SHP77 (cell line): ENCODE measurements at places on chromosomes 2 and 18.

GRCh38 chr2:25853038-25853638, 25.1 kb downstream of the ASXL2 start:
- DNase-seq = no peak

- no peak for DNase-seq
Measured at GRCh38 chr2:28433215-28433614, 40.6 kb downstream of the FOSL2 start.

DNA sequence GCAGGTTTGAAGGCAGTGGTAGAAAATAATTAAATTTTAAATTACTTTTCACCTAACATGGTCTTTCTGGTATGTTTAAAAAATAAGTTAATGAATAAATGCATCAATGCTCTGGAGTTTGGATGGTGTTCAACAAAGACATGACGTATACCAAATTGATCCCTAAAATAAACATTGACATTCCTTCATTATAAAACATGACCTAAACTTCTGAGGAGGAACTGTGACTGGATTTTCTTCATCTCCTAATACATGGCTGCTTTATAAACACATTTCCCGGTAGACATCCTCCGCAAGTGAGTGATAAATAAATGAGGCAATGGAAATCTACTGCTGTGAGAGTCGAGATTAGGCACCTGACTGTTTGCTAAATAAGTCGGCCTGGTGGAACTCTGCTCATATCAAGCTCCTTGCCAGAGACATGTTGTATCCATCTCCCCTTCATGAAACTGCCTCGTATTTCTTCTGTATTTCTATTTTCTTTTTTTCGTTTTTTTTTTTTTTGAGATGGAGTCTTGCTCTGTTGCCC, 362.3 kb downstream of the RNF144A start:
- no peak for DNase-seq

DNA sequence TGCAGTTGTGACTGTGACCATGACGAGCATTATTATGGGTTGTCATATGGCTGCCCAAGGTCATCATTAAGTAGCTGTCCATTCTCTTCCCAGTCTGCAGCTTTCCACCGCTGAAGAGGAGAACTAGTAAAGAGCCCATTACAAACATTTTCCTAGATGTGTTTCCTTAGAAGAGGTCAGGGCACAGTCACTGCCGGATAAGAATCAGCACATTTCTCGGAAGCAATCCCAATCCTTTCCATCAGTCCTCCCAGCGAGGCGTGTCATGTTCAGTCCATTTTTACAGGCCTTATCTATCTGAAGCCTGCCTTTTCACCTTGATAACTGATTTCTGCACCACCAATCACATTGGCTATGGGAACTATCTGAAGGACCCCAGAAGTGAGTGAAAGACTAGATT, 319.9 kb upstream of the SLC14A2 start:
- DNase-seq = no peak

DNA sequence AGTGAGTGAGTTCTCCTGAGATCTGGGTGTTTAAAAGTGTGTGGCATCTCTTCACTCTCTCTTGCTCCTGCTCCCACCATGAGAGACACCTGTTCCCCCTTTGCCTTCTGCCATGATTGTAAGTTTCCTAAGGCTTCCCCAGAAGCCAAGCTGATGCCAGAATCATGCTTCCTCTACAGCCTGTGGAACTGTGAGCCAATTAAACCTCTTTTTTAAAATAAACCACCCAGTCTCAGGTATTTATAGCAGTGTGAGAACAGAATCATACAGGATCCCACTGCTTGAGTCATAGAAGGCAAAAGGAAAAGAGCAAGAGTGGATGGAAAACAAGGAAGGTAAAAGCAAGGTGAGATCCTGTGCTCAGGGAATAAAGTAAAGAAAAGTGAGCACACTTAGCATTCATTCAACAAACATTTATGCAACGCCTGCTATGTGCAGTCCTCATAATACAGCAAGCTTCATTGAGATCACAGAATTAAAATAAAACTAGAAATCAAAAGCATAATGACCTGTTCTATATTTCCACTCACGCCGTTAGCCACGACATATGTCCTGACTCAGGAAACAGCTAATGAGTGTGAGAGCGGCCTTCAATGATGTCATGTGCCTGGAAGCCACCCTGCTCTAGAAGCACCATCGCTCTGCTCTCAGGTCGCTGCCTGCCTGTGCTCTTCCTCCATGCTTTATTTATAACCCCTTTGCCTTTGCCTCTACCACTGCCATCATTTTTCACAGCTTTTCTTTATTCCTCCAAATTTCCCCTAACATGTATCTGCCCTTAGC, 11.3 kb upstream of the COPS8 start:
- DNase-seq = no peak

DNA sequence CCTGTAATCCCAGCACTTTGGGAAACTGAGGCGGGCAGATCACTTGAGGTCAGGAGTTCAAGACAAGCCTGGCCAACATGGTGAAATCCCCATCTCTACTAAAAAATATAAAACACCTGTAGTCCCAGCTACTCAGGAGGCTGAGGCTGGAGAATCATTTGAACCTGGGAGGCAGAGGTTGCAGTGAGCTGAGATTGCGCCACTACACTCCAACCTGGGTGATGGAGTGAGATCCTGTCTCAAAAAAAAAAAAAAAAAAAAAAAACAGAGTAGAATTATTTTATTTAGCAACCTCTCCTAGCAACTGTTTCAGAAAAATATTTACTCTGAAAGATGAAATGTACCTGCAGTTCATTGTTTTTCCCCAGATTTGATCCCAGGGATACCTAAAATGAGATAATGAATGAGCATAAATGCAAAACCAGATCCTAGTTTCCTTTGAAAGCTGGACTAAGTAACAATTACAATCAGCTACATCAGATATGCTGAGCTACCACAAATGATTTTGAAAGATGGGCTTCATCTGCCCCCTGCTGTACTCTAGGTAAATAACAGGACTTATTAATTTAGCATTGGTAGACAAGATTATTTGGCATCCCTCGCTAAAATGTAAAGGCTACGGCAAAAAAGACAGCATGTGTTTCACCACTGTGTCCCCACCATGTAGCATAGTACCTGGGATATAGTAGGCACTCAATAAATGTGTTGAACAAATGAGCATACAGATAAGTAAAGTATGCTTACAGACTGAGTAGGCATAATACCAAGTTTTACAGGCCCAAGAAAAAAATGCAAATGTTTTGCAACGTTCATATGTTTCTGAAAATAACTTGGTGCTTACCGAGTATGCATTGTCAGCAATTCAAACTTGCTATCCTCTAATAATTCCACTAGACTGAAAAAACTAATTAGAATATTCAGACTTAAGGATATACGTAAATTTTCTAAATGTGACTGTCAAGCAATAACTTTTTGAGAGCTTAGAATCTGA, 102.5 kb downstream of the ATL2 start:
- DNase-seq = peak; percentile 20

- no peak for DNase-seq
Measured at GRCh38 chr18:48345596-48345995, 63.6 kb downstream of the ZBTB7C start.

DNA sequence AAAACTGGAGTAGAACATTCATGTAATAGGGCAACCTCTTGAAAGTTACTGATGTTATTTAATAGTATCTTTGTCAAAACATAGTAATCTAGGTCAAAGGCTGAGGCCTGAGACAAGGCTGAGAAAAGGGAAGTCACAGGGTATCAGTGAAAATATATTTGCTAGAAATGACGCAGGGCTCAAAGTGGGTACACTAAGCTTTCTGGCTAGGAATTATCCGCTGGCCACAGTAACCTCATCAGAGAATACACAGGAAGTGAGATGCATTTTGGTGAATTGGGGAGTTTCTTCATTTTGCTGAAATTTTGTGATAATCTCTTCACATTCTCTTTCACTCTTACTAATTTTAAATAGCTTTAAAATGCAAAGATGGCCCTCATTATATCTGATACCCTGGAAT, 206.8 kb downstream of the OTX1 start:
- DNase-seq = no peak

DNA sequence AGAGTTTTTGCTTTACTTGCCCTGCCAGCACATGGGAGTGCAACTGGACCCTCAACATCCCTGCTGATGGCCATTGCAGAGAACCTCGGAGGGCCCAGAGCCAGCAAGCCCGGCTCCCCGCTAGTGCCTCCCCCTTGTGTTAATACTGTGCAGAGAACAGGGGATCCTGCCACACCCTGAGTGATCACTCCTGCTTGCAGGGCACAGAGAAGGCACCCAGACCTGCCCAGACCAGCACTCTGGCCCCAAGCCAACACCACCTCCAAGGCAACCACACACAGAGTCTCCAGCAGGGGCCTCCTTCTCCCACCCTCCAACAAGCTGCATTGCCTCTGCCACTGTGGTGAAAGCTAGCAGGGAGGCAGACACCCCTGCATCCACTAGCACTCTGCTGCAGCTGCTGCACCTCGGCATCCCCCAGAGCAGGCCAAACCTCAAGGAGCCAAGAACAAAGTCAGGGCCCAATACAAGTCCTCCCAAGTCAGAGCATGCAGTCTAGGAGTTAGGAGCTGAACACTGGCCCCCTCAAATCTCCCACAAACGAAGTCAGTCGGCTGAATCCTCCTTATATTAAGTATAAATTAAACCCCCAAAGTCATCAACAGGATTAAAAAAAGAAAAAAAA, 157.7 kb downstream of the CCDC178 start:
- no peak for DNase-seq

DNA sequence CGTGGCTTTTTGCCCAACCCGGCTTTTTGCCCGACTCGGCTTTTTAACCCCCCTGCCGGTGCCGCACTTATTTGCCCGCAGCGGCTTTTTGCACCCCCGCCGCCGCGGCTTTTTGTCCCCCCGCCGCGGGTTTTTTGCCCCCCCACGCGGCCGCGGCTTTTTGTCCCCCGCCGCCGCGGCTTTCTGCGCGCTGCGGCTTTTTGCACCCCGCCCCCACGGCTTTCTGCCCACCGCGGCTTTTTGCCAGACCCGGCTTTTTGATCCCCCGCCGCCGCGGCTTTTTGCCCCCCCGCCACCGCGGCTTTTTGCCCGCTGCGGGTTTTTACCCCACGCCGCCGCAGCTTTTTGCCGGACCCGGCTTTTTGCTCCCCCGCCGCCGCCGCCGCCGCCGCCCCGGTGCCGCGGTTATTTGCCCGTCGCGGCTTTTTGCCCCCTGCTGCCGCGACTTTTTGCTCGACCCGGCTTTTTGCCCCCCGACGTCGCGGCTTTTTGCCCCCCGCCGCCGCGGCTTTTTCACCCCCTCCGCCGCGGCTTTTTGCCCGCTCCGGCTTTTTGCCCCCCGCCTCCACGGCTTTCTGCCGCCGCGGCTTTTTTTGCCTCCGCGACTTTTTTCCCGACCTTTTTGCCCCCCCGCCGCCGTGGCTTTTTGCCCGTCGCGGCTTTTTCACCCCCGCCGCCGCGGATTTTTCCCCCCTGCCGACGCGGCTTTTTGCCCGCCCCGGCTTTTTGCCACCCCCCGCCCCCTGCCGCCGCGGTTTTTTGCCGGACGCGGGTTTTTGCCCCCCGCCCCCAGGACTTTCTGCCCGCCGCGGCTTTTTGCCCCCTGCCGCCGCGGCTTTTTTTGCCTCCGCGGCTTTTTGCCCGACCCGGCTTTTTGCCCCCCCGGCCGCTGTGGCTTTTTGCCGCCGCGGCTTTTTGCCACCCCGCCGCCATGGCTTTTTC, 2786.5 kb downstream of the RPIA start:
- no peak for DNase-seq

DNA sequence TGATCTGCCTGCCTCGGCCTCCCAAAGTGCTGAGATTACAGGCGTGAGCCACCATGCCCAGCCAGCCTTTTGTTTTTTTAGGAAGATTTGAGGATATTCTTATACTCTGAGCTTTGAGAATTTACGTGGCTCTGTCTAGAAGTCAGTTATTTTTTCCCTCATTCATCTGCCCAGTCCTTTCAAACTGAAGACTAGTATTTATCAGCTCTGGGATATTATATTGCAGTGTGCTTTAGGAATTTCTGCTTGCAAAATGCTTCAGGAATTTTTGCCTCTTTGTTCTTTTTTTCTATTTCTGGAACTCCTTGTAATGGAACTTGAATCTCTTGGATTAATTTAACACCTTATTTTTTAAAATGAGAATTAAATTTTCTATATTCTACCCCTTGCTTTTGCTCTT, 22.6 kb downstream of the ACSL3 start:
- DNase-seq = no peak

GRCh38 chr2:48480526-48480925, 49.4 kb upstream of the STON1 start:
- no peak for DNase-seq

- DNase-seq = no peak
Measured at GRCh38 chr18:10736984-10737383, 211.2 kb downstream of the NAPG start.

DNA sequence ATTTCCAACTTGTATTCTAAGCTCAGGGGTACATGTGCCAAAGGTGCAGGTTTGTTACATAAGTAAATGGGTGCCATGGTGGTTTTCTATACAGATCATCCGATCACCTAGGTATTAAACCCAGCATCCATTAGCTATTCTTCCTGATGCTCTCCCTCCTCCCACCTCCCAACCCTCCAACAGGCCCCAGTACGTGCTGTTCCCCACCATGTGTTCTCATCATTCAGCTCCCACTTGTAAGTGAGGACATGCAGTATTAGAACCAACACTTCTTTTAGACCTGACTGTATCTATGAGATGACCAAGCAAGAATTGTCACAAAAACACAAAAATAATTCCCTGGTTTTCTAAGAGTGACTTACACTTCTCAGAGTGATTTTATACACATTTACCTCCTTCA, 83.0 kb downstream of the VIT start:
- no peak for DNase-seq

DNA sequence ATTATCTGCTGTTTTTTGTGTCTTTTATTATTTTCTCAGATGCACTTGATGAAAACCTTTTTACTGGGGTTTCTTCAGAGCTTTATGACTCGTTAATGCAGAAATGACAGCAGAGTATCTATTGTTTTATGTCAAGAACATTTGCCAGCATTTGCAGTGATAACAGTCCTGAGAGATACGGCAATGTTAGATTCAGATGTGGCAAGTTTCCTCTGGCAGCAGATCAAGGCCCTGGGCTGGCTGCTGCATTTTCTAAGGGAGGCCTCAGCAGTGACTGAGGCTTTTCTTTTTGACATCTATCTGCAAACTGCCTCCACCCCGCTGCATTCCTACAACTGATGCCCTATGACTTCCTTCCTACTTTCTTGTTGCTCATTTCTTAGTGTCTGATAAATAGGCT, 40.2 kb downstream of the EFEMP1 start:
- no peak for DNase-seq

DNA sequence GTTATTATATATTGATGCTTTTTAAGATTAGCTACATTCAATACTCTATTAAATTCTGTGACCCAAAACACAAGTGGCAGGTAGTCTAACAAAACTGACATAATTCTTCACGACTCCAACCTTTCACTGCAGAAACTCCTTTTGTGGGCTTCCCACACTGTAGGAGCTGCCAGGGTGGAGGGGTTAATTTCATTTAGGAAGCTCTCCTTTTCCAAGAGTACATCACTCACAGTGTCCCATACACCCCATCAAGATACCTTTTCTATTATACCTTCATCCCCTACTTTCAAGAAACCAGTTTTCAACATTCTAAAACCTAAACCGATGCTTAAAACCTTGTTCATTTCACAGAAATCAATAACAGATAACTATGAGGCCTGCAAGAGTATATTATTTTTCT, 825 bp downstream of the THUMPD2 start:
- DNase-seq = no peak

- no peak for DNase-seq
Measured at GRCh38 chr18:44779753-44780292, 99.1 kb downstream of the SETBP1 start.

GRCh38 chr2:167478196-167478595, 589.9 kb downstream of the XIRP2 start:
- no peak for DNase-seq

GRCh38 chr2:14232217-14232616, 400.3 kb upstream of the LRATD1 start:
- DNase-seq = no peak
